ENCODE measurements at places on chromosomes 7 and 10. TPM values are rescaled to one million over a fixed set of nuclear protein-coding genes. Genes with fewer than 3 reads are reported as not detected.

The XRCC2 gene
- 6.3 TPM for polyA plus RNA-seq

The DPCD gene
- 47.8 TPM for polyA plus RNA-seq

The TAS2R41 gene
- polyA plus RNA-seq: not detected

The EN2 gene
- 0.06 TPM for polyA plus RNA-seq

The COL1A2 gene
- 651 TPM for polyA plus RNA-seq
